ENCODE measurements at places on chromosomes 16 and 17.

DNA sequence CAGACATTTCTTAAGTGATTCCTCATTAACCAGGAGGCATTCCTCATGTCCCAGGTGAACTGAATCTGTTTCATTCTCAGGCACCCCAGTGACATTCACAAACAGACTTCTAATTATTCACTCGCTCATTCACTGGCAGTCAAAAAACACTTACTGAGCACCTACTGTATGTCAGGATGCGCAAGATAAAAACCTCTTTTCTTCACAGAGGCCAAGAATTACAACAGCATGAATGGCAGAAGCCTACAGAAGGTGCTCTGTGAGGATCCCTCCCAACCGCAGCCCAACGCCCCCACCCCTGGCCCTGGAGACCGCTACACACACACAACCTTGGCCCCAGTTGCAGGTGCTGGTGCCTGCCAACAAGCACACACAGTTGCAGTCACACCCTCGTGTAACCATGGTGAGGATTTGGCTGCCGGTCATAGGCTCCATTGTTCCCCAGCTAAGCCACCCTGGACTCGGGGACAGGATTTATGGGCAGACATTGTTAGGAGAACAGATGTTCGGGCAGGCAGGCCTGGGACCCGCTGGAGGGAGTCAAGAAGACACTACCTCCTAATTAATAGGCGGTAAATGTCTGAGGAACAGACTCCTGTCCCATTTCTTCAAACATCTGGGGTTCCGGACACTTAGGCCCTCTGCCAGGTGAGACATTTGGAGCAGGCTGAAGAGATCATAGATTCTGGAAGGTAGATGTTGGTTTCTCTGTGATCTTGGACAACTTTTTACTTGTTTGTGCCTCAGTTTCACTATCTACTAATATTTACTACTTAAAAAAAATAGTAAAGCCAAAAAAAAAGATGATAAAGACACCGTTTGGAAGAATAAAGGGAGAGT is 43.2 kb downstream of the CUEDC1 start:
- DNase-seq: no peak

- DNase-seq: peak; percentile 86
Observed at GRCh38 chr17:57868007-57868909, 18.4 kb upstream of the MRPS23 start.

- no peak for DNase-seq
Observed at GRCh38 chr17:73138541-73139138, 26.2 kb upstream of the SSTR2 start.

DNA sequence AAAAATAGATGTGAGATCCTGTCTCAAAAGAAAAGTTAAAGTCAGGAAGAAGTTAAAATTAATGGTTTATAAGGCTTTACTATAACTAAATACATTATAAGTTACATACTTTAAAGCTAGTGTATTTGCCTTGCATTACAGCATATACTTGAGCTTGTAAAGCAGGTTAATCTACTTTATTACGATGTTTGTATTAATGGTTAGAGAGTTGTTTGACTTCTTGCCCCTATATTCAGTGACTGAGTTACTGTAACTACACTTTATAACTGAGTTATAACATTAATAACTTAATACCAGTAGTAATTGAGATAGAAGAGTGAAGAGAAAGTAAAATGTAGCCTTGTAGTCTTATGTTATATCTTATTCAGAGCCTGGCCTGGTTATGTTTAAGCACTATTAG is 22.9 kb downstream of the CLTC start:
- no peak for DNase-seq

DNA sequence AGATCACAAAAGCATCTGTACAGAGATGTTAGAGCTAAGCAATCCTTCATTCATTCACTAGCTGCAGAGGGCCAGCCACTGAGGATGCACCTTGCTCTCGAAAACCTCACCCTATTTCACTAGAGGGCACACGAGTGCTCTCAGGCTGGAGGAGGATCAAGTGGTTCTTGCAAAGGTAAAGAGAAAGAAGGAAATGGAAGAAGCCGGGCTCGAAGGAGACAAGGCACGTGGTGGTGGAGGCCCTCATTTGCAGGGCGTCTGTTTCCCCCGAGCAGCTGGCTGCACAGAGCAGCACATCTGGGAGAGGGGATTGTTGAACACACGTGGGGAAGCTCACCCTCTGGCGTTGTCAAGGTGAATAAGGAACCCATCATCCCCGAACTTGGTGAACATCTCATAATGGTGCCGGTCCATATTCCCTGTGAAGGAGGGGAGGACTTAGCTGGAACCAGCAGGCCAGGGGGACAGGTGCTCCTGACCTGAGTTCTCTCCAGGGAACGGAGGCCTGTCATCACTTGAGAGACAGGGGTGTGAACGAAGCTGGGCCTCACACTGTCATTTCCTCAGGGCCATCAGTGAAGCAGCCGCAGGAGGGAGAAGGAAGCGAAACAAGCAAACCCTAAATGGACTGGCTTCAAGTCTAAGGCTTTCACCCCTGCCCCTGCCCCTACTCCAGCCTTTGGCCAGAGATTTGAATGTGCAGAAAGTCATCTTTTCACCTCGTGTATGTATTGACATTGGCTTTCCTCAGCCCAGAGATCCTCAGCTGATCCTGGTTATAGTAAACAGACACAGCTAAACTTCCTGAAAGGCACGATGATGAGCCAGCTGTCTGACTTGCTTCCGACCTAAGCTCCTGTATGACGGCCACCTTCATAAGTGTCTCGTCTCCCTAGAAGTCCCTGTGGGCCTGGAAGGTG is 27.6 kb downstream of the PRKAR1A start:
- no peak for DNase-seq

DNA sequence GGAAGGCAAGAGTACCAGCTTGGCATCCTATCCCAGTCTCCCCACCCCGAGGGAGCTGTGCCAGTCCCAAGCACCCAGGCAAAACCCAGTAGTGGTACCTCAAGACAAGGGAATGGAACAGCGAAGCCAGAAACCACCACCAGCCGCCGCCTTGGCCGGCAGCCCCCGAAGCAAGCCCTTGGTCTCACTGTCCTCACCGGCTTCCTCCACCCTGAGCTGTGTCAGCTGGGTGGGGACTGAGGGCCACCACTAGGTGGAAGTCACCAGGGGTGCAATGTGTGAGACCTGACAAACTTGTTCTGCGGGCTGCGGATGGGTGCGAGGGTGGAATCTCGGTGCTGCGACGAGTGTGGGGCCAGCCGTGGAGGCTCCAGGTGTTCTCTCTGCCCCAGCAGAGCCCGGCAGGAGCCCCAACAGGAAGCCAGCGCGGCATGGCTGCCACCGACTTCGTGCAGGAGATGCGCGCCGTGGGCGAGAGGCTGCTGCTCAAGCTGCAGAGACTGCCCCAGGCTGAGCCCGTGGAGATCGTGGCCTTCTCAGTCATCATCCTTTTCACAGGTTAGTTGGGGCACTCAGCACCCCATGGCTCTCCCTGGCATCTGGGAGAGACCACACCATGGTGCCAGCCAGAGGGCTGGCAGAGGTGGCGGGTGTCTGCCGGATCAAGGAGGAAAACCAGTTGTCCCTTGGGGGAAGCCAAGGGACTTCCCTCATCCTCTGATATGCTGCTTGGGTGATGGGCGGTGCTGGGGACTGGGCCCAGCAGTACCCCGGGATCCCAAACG is 6.7 kb downstream of the SMIM5 start:
- no peak for DNase-seq

- no peak for DNase-seq
Observed at GRCh38 chr16:67886387-67886786, 1.7 kb downstream of the NRN1L start.

DNA sequence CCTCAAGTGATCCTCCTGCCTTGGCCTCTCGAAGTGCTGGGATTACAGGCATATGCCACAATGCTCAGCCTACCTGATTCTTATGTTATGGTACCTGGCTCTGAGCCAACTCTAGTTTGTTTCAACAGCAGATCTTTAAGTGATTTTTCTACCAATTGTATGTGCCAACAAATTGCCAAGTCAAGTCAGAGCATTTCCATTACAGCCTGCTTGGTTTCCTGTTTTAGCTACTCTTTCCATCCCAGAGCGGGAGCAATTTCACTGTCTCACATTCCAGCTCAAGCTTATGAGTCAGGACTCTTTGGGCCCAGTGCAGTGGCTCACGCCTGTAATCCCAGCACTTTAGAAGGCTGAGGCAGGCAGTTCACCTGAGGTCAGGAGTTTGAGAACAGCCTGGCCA is 30.8 kb upstream of the RBBP6 start:
- no peak for DNase-seq

DNA sequence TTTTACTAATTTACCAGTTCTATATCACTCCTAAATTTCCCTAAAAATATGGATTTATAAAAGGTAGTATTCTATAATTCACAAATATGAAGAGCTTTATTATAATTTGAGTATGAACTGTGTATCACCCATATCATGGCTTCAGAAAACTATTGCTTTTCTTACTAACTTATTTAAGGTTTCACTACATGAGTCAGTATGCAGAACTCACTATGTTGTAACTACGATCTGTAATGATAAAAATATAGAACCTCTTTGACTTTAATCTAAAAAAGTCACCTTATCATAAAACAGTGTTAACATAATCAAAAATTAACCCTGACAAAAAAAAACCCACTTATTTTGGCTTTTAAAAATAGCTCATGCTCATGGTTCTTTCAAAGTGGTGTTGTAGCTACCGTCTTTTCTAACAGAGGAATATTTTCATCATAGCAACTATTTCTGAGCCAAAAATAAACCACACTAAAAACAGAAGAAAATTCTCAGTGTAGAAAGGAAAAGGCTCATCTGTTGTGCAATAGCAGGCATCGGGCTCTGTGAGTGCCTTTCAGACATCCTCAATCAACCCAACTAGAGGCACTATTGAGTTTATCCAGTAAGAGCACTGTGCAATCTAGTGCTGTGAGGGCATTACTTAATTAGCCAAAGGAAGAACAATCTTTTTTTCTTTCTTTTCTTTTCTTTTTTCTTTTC is 42.1 kb downstream of the ITGAM start:
- no peak for DNase-seq

DNA sequence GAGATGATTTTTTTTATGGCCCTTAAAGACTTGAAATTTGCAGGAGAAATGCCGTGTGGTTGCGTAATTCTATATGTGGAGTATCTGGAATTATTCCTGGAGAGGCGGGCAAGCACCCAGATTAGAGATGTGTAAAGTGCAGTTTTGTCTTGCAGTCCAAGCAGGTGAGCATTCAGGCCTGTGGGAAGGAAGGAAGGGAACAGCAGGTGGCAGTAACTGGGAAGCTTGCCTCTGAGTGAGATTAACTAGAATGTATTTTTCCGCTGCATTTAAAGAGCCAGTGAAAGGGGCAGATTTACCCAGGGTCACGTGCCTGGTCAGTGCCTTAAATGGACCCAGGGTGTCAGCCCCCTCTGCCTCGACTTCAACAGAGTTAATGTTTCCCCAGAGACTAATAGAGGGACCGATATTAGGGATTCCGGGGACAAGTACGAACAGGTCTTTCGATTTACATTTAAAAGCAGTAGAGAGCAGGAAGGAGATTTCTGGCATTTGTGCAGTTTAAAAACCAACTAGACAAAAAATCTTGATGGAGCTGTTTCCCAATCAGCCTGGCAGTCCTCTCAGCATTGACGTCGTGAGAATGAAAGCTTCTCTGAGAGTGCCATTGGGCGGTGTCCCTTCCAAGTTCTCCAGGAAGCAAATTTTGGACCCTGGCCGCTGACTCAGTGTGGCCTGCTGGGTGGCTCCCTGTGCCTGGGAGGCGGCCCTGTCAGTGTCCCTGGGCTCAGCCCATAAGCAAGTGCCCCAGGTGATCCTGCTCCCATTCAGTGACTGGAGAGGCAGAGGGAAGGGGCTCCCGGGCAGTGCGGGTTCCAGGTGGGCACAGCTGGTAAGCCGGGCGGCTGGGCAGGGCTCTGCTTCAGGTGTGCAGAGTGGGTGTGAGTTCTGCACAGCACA is 38.2 kb downstream of the KSR1 start:
- DNase-seq: no peak

DNA sequence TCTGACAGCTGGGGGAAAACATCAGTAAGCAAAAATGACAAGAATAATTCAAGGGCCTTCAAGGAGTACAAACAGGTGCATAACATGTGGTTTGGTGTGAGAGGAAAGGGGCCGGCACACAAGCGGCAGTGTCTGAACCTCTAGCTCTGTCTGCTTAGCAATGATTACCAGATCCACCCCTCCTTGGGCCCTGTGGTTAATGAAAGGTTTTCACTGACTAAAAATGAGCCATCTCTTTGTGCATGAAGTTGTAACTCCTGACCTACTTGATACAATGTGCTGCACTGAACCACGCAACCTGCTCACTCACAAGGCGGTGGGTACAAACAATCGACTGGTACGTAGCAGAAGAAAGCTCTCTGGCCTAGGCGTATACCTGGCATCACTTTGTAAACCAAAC is 15.1 kb downstream of the FAM117A start:
- DNase-seq: peak; percentile 73

- peak; percentile 56 for DNase-seq
Observed at GRCh38 chr17:48074322-48075081, 26.3 kb downstream of the NFE2L1 start.

DNA sequence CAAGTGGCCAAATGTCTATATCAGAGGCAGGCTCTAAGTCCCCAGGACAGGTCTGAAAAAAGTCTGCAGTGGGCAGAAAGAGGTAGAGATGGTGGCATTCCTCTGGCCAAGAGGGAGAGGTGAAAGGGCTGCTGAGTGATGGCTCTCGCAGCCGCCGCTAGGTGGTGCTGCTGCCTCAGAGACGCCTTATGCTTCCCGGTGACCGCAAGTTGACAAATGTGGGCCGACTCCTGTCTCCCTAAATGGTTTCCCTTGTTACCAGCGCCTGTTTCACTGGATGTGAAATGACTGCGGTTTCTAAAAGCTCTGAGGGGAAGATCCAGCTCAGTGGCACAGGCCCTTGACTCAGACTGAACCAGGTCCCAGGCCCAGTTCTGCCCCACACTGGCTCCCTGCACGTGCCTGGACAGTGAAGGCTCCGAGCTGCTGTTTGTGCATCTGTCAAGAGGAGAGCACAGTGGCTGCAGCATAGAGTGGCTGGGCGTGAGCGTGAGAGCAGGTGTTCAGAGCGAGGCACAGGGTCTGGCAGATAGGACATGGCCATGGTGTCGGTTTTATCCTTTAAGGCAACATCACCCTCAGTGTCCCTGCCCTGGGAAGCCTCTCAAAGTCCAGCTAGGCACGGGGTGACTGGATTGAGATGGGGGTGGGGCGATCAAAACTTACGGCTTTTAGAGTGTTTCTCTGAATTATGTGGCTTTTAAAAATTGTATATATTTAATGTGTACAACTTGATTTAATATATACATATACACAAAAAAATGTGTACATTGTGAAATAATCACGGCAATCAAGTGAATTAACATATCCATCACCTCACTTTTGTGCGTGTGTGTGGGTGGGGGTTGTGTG is 19.9 kb downstream of the CLEC16A start:
- no peak for DNase-seq

- DNase-seq: peak; percentile 65
Observed at GRCh38 chr16:55842369-55843104, 9.6 kb upstream of the CES1 start.

GRCh38 chr17:77228241-77228752 is 87.5 kb downstream of the SEC14L1 start:
- DNase-seq: no peak

- DNase-seq: no peak
Observed at GRCh38 chr16:56995136-56995805, 5.9 kb downstream of the NLRC5 start.

GRCh38 chr16:11361701-11362451 is 16.6 kb downstream of the RMI2 start:
- DNase-seq: peak; percentile 43

GRCh38 chr16:84398701-84399100 is 30.4 kb downstream of the ATP2C2 start:
- DNase-seq: no peak

- no peak for DNase-seq
Observed at GRCh38 chr16:58286280-58286679, 8.5 kb downstream of the PRSS54 start.

GRCh38 chr17:48259694-48260291 is 152.2 kb downstream of the SNX11 start:
- no peak for DNase-seq
